ENCODE measurements at places on chromosomes 2 and 18.

DNA sequence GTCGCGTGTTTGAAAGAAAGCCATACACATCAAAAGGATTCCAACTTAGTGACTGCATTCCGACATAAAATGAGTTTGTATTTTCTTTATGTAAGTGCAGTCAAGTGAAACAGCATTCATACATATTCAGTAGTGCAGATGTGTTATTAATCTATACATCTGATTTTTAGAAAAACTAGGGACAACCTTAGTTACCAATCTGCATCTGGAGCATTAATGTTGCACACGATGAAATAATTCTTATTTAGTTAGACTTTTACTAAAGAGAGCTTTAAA, 1.9 kb downstream of the GORASP2 start:
- DNase-seq = no peak

DNA sequence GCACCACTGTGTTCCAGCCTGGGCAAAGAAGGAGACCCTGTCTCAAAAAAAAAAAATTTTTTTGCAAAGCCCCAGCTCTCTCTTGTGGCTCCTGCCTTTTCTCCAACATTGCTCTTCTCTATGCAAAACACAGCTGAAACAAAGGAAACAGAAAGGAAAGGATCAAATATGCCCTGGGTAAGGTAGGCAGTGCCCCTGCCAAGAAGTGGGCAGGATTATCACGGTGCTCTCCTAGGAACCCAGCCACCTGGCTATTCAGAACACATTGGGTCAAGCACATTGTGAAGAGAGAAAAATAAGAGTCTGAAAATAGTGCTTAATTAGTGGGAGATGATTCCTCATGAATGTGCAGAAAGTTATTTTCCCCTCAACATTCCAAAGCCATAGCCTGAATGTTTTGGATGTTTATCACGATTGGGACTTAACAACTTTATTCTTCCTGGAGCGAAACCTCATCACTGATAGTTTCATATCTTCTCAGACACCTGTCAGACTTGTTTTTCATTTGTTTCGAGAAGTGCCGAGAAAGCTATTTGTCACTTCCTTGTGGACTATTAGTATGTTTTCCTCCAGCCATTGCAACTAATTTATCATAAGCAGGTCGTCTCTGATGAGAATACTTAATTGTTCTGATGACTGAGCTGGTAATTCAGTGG, 42.7 kb upstream of the RPL31 start:
- peak; percentile 29 for DNase-seq

GRCh38 chr2:235690809-235691450, 197.1 kb downstream of the AGAP1 start:
- no peak for DNase-seq

DNA sequence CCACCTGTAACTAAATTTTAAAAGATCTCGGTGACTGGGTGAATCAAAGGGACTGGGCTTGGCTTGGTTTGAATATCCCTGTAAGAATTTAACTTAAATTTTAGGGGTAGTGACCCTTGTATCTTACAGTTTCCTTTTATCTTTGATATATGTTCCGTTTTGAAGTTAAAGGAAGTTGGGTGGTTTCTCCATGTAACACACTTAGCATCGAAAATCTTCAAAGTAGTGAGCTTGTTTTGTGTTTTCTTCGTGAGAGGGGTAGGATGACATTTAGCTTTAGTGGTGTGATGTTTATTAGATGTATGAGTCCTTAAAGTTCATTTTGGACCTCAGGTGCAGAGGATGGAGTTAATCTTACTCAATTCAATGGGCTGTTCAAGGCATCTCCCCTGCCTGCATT, 1.6 kb downstream of the WDR7 start:
- no peak for DNase-seq

DNA sequence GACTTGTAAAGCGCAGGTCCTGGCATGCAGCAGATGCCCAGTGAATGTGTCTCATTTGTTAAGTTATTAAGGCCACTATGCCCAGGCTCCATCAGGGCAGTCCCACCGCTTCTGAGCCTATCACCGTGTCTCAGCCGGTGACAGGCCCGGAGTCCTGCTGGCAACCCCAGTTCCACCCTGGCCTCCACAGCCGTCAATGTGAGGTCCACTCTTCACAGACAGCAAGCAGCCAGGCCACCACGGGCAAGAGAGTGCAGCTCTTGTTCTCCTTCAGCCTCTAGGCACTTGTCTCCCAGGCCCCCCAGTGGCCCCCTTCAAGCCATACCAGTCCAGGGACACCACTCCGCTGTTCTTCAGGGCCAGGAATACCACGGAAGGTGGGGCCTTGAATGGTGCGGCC, 22.6 kb downstream of the CFAP65 start:
- no peak for DNase-seq

- no peak for DNase-seq
These were observed 27.7 kb downstream of the LAMA3 start for GRCh38 chr18:23716966-23717365.
